ENCODE measurements at places on chromosomes 1 and 21.

DNA sequence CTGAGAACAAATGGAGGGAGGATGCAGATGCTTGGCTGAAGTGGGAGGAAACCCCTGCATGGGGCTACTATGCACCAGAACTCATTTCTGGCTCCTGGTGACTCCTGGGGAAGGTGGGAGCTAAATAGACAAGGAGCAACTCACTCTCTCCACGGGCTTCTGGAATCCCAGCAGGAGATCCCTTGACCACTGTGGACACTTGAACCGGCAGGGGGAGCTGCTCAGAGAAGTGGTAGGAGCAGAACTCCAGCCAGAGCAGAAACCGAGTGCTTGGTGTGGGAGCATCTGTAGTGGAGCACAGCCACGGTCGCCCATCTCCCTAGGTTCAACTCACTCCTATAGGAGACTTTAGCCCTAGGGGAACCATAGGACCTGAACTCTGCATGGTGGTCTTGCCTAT is 205.6 kb upstream of the GJB5 start:
- no peak for DNase-seq

- no peak for DNase-seq
These were observed 133.2 kb upstream of the ZBTB40 start for GRCh38 chr1:22318279-22318981.

- DNase-seq: no peak
These were observed 682.6 kb downstream of the RWDD3 start for GRCh38 chr1:95916616-95917015.

DNA sequence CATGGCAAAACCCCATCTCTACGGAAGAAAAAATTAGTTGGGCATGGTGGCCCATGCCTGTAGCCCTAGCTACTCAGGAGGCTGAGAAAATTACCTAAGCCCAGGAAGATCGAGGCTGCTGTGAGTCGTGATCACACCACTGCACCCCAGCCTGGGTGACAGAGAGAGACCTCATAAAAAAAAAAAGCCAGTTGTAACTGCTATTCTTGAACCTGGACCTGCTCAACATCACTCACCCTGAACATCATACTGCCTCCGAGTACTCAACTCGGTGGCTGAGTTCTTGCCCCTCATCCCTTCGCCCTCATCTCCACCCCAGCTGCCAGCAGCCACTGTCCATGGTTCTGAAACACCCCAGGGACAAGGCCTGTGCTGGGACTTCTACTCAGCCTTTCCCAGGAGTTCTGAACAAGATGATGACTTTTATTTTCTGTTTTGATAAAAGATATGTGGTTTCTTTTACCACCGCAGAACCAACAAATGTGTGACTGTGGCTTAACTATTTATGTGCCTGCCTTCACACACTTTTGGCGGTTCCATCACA is 5.4 kb upstream of the DISP3 start:
- no peak for DNase-seq

- no peak for DNase-seq
These were observed 3.0 kb downstream of the USP1 start for GRCh38 chr1:62439652-62440371.

DNA sequence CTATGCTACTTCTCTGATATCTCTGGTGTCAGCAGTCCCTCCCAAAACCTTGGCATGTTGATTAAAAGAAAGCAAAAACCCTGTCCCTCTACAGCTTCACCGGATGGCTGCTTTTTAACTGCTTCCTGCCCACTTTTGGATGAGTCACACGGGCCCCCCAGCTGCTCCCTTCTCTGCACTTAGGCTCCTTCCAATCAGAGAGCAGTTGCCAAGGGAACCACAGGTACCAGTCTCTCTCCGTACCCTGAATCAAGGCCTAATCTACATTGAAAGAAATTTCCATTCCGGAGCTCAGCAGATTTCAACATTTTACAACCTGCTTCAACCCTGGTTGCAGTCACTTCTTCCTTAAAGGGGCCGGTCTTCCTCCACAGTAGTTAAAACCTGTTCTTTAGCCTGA is 70.6 kb upstream of the GJB5 start:
- DNase-seq: no peak

GRCh38 chr1:117061986-117062415 is 1.9 kb downstream of the TTF2 start:
- DNase-seq: no peak

GRCh38 chr21:26637201-26637745 is 64.2 kb upstream of the CYYR1 start:
- no peak for DNase-seq

DNA sequence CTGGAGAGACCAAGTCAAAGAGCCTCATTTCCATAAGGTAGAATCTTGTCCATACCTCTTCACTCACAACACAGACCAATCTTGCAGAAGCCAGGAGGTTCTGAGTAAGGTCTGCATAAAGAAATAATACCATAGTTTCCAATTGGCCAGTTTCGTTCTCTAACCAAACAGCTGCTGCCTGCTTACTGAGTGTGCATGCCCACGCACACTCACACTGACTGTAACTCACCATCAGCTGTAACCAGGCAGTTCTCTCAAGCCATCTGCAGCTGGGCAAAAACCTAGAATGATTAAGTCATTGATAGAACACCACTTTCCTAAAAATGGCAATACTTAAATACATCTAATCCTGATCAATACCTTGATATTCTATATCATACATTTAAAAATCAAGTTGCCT is 106.6 kb upstream of the VAV3 start:
- no peak for DNase-seq

DNA sequence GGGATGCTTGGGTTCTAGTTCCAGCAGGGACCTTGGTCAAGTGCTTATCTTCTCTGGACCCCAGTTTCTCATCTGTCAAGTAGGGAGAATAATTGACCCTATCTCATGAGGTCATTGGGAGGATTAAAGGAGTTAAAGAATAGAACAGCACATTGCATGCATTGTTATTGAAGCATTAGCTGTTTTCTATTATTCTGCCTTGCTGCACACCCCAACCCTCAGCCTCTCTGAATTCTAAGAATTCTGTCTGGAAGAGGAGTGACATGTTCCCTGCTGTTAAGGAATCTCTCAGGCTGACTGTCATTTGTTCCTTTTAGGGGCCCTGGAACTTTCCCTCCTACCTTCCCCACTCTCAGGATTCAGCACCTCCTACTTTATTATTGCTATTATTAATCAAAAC is 73.9 kb downstream of the NENF start:
- DNase-seq: no peak

GRCh38 chr21:15061747-15062605 is 2.8 kb downstream of the NRIP1 start:
- DNase-seq: no peak

DNA sequence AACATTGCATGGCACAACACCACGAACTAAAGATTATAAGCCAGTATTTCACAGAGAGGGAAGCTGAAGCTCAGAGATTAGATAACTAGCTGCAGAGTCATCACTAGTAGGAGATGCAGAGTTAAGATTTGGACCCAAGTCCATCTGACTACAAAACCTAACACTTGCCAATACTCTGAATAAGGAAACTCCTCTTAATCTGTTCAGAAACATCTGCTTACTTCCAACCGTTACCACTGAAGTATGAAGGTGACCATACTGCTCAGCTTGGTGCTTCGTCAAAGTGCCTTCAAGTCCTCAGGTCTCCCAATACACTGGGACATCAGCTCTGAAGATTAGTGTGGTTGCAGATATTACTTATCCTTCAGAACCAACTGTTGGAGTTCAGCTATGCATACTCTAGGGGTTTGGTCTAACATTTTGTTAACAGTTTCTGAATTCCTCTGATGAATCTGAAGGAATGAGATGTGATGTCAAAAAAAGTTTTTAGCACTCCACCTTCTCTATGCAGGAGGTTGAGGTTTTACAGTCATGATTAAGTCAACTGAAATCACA is 179.6 kb downstream of the TPR start:
- no peak for DNase-seq

- DNase-seq: no peak
These were observed 45.7 kb downstream of the GALNT2 start for GRCh38 chr1:230112782-230113181.

DNA sequence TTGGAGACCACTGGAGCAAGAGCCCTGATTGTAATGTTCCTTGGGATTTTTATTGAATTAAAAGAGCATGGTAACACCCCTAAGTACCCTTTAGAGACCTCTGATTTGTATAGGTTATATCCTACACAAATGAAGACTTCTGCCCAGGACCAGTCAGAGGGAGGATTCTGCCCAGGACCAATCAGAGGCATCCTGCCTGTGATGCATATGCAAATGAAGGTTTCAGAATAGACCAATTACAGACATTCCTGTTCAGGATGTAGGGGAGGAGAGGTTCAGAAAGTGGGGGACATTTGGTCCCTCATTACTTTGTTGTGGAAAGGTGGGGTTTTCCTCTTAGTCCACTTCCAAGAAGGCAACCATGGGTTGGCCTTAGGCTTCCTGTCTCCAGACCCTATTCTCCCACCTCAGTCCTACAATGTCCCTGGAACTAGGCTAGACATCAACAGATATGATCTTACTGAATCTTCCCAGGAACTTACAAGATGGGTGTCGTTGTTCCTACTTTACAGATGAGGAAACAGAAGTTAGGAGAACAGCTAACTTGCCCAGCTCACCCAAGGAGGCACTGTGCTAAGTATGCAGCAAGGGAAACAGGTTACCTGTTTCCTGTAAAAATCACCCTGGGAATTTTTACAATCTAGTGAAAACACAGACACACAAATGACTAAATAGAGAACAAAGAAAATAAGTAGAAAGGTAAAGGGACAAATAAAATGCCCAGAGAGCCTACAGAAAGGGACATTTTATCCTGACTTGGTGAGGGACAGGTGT is 36.8 kb upstream of the SFPQ start:
- no peak for DNase-seq

DNA sequence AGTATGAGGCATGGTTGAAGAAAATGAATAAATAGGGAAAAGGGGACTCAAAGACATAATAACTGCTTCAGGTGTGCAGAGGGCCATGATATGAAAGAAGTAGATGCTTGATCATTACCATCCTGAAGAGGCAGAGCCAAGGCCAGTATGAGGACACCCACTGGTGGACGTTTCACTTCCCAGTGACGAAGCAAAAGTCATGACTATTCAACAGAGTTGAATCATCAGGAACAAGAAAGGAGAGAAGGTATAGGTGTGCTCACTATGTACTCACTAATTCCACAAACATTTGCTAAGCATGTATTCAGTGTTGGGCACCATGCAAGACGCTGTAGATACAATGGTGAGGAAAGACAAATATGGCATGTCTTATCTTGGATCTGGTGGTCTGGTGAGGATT is 319.2 kb upstream of the RUNX1 start:
- no peak for DNase-seq

DNA sequence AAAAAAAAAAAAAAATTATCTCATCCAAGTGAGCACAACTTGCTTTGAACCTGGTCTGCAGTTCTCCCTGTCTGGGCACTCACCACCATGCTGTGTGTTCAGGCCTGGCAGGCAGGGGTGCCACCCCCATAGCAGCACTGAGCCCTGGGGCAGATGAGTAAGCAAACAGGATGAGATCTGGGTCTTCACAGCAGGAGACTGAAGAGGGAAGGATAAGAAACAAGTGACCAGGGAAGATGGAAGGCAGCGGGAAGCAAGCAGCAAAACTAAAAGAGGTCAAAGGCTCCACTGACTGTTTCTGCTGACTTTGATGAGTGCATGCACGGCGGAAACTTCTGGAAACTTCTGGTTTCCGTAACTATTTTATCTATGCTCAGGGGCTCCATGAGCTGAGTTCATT is 133.5 kb upstream of the SOD1 start:
- no peak for DNase-seq

GRCh38 chr1:215830226-215830810 is 263.2 kb downstream of the KCTD3 start:
- no peak for DNase-seq

GRCh38 chr1:109361649-109362048 is 36.1 kb downstream of the SORT1 start:
- no peak for DNase-seq

DNA sequence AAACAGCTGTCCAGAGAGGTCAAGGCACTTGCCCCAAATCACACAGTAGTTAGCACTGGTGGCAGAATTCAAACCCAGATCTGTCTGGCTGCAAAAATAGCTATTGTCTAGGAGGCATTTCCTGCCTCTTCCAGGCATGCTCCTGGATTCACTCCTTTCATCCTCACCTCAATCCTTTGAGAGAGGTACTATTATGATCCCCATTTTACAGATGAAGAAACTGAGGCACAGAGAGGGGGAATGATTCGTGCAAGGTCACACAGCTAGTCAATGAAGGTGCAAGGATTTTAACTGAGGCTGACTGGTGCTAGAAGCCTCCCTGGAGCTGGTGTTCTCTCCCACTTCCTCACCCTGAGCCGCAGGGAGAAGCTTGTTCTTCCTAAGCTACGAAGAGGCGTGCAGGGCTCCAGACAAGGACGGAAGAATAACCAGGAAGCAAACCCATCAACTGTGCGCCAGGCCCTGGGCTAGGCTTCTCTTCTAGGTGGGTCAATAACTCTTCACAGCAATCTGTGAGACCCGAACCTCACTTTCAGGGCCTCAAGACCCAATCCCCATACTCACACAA is 631 bp upstream of the LAPTM5 start:
- no peak for DNase-seq

GRCh38 chr1:74392840-74393239 is 119.6 kb downstream of the LRRC53 start:
- DNase-seq: no peak

GRCh38 chr1:5639106-5639722 is 353.0 kb downstream of the NPHP4 start:
- DNase-seq: no peak

DNA sequence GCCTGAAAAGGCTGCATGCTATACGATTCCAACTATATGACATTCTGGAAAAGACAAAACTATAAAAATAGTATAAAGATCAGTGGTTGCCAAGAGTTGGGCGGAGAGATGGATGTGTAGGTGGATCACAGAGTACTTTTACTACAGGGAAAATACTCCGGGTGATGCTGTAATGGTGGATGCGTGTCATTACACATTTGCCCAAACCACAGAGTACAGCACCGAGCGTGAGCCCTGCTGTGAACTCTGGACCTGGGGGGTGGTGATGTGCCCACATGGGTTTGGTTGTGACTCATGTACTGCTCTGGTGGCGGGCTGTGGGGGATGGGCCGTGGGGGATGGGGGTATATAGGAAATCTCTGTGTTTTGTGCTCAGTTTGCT is 162.7 kb upstream of the COL6A1 start:
- DNase-seq: no peak

DNA sequence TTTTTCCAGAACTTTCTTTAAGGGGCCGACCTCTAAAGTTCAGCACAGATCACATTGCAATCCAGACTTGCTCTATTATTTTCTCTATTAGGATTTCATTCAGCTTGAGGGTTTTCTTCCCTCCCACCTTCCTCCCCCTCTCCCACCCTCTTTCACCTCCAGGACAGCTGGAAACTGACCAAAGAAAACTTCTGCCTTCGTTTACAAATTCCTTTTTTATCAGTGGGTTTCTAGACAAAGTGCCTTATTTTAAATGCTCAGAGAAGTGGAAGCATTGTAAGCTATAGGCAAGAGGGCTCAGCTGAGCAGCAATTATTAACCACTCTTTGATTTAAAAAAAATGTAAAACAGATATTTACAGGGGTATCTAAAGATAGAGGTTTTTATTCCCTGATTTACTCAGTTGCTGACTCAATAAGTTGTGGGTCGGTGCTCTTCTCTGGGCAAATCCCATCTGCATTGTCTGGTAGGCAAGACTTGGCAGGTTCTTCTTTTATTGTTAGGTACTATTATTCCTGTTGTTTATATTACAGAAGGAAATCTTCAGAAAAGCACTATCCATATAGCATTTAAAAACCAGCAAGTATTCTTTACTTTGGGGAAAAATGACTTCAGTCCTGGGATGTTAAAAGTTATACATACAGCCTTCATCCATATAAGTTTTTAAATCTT is 277.0 kb upstream of the C1orf105 start:
- no peak for DNase-seq
